ENCODE measurements at places on chromosomes 6 and 20.

DNA sequence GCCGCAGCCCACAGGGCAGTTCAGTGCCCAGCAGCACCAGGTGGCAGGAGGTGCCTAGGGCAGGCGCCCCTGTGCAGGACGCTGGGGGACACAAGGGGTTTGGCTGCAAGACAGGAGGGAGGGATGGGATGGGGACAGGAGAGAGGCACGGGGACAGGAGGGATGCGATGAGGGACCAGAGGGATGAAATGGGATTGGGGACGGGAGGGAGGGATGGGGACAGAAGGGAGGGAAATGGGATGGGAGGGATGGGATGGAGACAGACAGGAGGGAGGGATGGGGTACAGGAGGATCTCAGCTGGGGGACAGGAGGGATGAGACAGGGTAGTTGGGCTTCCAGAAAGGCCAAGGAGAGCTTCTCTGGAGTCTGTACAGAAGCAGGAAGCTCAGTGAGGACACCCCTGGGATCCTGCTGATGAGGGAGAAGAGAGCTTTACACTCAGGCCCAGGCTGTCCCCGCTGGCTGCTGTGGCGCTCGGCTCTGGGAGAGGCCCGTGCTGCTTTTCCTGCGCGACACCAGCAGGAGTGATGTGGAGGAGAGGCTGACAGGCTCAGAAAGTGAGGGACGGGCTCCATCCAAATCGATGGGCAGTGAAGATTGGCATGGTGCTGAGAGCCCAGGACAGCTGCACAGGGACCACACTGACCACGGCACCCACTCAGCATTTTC is 400.8 kb downstream of the SMOC2 start:
- no peak for DNase-seq

- DNase-seq: no peak
Measured at GRCh38 chr6:170073846-170074245, 217.0 kb downstream of the DLL1 start.

- no peak for DNase-seq
Measured at GRCh38 chr20:1154691-1155090, 30.1 kb downstream of the TMEM74B start.

DNA sequence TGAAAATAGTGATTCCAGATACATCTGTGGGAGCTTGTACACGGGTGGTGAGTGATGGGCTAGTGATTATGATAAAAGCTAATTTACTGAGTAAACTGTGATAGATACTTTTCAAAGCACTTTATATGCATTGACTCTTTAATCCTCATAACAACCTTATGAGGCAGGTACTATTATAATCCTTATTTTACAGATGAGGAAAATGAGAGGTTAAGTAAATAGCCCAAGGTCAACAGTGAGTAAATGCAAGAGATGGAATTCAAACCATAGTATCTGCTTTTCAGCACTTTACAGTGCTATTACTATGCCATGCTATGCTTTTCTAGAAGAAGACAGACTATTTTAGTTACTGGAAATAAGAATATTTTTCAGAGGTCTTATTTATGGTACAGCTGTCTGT is 320.9 kb upstream of the CITED2 start:
- no peak for DNase-seq
